ENCODE measurements at places on chromosomes 16 and 17.

- DNase-seq, result no peak
Observed at GRCh38 chr16:10930755-10931093, 11.5 kb downstream of the DEXI start.

DNA sequence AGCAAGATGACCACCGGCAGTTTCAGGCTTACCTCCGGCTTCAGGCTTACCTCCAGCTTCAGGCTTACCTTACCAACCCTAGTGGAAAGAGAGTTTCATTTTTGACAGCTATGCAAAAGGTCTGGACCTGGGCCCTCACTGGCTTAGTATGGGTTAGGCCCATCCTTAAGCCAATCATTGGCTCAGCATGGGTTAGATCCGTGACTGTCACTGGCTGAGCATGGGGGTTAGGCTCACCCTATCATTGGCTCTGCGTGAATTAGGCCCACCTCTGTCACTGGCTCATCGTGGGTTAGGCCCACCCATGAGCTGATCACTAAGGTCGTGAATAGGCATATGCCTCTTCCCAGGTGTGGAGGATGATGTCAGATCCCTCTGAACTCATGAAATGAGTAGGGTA, 8.1 kb downstream of the NDE1 start:
- no peak for DNase-seq

- no peak for DNase-seq
Observed at GRCh38 chr17:50909765-50910605, 43.8 kb upstream of the TOB1 start.

DNA sequence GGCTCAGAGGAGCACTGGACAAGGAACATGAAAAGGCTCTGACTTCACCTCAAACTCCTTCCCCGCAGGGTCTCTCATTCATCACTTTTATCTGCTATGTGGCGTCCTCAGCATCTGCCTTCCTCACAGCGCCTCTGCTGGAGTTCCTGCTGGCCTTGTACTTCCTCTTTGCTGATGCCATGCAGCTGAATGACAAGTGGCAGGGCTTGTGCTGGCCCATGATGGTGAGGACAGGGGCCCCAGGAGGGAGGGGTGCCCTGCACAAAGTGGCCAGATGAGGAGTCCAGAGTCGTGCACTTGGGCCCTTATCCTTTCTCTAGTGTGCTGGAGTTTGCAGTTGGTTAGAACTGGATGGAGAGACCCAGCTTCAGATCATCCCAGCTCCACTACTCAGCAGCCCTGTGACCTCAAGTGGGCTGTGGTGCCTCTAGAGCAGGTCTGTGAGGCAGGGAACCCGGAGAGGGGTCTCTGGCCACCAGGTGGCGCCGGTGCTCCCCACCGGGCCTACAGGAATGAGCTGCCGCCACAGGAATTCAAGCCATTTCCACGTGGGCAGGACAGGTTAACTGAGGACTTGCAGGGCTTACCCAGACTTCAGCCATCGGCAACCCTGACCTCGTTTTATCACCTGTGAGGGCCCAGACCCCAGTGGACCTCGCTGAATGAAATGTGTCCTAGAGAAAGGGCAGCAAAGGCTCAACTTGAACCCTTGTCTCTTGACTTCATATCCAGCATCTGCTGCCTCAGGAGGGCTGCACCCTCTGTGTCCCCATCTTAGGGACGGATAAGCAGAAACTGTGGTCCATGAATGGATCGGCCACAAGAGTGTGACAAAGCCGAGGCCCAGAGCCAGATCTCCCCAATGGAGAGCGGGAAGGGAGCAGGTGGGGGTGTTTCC, 4.0 kb downstream of the CMTM3 start:
- peak; percentile 67 for DNase-seq

GRCh38 chr16:89384282-89384681, 106.1 kb downstream of the ANKRD11 start:
- no peak for DNase-seq

- no peak for DNase-seq
Observed at GRCh38 chr17:12104831-12105230, 84.2 kb downstream of the MAP2K4 start.

GRCh38 chr17:41735744-41736143, 1.3 kb upstream of the HAP1 start:
- no peak for DNase-seq

- DNase-seq, result no peak
Observed at GRCh38 chr16:50598256-50598894, 50.2 kb downstream of the NKD1 start.

GRCh38 chr17:57294101-57294500, 37.8 kb downstream of the MSI2 start:
- DNase-seq, result no peak

DNA sequence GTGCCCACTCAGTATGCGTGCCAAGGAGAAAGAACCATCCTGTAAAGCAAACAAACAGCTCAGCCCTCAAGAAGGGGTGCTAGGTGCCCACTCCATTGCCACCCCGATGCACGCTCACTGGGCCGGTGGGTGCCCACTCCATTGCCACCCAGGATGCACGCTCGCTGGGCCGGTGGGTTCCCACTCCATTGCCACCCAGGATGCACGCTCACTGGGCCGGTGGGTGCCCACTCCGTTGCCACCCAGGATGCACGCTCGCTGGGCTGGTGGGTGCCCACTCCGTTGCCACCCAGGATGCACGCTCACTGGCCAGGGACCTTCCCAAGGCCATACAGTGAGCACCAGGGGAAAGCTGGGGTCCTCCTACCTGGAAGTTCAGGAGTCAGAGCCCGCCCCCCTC, 28.1 kb downstream of the HASPIN start:
- no peak for DNase-seq

DNA sequence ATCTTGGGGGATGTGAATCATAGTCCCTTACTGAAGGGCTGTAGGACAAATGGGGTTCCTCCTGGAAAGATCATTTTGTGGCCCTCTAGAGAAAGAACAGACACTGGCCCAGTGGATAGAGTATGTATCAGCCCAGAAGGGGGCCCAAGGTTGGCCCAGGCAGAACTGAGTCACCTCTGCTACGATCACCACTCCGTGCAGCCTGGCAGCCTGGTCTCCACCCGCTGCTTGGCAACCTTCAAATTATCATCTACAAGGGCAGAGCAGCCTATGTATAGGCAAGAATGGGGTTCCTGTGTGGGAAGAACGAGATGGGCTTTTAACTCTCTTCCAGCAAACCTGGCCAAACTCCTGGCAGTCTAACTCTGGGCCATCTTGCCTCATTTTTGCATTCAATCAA, 61.9 kb downstream of the GSG1L start:
- no peak for DNase-seq

GRCh38 chr17:1473841-1474240, 17.8 kb upstream of the CRK start:
- peak; percentile 66 for DNase-seq

- DNase-seq, result no peak
Observed at GRCh38 chr16:3022684-3023414, 893 bp downstream of the HCFC1R1 start.

GRCh38 chr17:10314329-10314728, 58.5 kb downstream of the MYH13 start:
- no peak for DNase-seq

DNA sequence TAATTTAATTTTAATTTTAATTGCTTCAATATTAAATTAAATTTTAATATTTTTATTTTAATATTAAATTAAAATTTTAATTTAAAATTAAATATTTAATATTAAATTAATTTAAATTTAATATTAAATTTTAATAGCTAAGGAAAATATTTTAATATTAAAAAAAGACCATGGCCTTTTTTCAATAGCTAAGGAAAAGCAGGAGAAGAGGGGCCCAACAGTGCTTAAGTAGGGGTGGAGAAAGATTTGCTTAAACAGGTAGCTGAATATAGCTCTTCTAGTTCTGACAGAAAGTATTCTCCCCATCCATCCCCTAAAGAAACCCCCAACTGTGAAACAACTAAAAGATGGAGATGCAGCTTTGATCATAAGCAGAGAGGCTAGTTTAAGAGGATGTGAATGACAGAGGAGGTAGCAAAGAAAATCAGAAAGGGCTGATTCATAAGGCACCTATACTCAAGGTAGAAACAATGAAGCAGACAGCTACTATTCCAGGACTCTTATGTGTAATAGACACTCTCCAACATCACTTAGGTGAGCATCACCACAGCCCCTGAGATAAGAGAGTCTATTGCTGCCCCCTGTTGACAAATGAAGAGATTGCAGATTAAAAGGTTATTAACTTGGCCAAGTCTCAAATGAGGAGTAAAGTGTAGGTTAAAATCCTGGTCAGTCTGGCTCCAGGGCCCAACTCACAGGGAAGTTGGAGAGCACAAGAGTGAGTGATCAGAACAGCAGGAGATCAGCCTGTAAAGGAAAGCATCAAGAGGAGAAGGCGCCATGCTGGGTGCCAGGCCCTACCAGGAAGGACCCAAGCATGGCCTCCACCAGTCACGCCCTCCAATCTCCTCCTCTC, 7.8 kb upstream of the RNASEK start:
- DNase-seq, result peak; percentile 45

DNA sequence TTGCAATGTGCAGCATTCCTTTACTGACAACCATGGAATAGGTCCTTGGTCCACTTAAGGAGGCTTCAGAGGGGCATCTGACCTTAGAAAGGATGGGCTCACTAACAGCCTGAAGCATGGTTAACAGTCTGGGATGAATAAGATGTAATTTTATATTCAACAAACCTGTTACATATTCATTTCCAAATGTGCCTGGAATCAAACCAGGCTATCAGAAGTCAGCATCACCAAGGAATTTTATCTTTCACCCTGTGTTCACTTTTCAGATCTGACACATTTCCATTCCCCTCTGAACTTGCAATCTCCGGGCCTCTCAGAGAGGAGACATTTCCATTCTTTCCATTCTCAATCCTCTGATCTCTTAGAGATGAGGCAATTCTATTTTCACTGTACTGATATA, 62.4 kb downstream of the SNX11 start:
- DNase-seq, result no peak

- no peak for DNase-seq
Observed at GRCh38 chr16:10929853-10930754, 12.2 kb downstream of the DEXI start.

DNA sequence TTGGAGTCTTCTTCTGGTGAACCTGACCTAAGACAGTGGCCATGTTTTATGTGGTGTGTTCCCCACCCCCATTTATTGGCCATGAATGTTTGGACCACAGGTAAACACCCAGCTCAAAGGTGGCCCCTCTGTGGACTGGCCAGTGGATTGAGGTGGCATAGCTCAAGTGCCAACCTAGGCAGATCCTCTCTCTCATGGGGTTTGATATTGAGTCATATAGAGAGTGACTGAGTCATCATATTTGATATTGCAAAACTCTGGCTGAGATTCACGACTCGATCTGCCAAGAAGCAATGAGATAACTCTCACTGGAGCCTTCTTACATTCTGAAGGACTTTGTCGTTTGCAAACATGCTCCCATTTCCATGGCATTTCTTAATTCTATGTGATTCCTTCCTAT, 10.5 kb upstream of the TEKT3 start:
- DNase-seq, result no peak

- DNase-seq, result no peak
Observed at GRCh38 chr16:52721331-52721730, 174.4 kb upstream of the TOX3 start.

- no peak for DNase-seq
Observed at GRCh38 chr16:3460121-3460520, 16.6 kb downstream of the NAA60 start.

DNA sequence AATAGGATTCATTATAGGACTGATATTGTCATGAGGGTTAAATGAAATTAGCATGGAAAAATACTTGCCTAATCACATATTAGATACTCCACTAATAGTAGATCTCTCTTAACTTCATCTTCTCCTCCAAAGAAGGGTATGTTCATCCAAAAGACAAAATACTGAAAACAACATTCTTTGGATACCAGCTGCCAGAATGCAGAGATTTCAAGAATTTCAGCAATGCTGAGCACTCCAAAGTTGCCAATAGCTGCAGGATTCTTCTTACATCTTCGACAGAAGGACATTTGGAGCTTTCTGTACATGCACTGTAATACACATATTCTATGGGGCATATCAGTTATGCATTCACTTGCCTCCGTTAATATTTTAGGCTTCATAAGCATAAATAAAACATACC, 436.5 kb downstream of the HAPSTR1 start:
- no peak for DNase-seq

- DNase-seq, result no peak
Observed at GRCh38 chr17:31155208-31155810, 60.5 kb downstream of the NF1 start.

- DNase-seq, result no peak
Observed at GRCh38 chr17:63760771-63761539, 12.4 kb downstream of the CCDC47 start.

- DNase-seq, result no peak
Observed at GRCh38 chr17:32461853-32462617, 17.7 kb downstream of the PSMD11 start.

- no peak for DNase-seq
Observed at GRCh38 chr17:49545007-49545660, 30.5 kb upstream of the NXPH3 start.

GRCh38 chr16:87582216-87582965, 19.9 kb upstream of the JPH3 start:
- DNase-seq, result no peak

DNA sequence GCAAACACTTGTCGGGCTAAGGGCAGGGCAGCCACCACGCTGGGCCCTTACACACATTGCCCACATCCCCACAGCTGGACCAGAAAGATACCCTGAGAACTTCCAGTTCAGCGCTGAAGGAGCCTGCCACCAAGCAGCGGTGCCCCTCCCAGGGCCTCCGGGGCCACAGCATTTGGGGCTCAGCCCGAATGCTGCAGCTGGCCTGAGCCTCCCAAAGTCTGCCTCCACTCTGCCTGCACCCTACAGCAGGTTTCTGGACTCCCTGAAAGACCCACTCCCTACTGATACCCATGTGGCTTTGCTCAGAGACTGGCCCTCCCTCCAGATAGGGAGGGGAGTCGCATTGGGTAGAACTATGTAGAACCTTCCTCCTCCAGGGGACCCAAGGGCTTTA, 1.5 kb downstream of the MCRIP1 start:
- no peak for DNase-seq

All from putamen (tissue), 1 donor.